ENCODE measurements at places on chromosomes 4 and X.

DNA sequence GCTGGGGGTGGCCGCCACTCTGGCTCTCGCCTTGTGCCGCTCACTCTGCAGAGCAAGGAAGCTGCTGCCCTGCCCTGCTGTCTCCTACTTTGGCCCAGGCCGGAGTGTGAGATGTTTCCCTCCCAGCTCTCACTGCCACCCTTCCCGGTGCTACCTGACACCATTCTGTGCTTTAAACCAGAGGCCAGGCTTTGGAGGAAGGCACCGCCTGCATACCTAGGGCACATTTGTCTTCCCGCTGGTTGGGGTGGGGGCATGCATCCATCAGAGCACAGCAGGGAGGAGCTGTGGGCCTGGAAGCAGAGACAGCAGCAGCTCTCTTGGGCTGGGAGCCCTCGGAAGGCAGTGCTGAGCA is 96.9 kb upstream of the PSAPL1 start:
- no peak for DNase-seq

DNA sequence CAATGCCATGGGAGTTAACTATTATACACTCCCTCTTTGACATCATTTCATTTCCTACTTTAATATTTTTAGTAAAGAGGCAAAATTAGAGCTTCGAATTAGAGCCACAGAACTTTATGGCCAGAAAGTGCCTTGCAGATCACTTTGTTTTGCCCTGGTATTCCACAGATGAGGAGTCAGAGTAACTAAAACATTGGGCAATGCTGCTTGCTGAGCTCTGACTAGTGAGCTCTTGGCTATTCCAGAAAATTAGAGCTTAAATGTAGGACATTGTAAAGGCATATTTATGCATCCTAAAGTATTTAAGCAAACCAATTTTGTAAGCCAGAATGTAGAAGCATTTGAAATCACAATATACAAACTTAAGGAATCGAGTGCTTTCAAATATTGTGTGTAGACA is 6.3 kb upstream of the ZNF827 start:
- DNase-seq: no peak

GRCh38 chrX:153444333-153445011 is 1.4 kb downstream of the TREX2 start:
- DNase-seq: no peak

GRCh38 chrX:31209005-31209628 is 137.3 kb upstream of the FTHL17 start:
- no peak for DNase-seq

- no peak for DNase-seq
Observed at GRCh38 chr4:41526628-41527027, 11.3 kb upstream of the LIMCH1 start.

DNA sequence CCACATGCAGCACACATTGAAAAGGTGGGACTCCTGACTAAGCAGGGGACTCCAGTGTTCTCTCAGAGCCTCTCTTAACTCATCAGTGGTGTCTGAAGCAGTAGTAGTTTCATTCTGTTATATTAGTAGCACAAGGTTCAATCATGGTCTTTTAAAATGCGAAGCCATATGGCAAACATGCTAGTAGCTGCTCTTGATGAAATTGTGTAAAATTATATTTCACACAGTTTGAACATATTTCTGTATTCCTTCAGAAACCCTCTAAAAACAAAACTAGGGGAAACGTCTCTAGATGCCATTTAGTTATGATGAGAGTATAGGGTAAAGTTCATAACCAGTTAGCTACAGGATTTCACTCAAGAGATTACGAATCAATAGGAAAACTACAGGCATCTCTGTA is 176.9 kb downstream of the DCTD start:
- DNase-seq: no peak

DNA sequence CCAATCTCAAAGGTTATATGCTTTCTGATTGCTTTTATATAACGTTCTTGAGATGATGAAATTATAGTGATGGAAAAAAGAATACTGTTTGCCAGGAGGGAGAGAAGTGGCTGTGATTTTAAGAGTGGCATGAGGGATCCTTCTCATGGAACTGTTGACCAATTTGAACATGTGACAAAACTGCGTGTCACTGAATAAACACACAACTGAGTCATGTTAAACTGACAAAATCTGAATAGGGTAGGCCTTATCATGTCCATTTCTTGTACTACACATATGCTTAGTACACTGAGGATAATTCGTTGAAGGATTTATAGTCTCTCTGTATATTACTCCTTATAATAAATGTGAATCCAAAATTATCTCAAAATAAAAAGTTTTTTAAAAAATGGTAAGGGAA is 22.2 kb upstream of the HSPA4L start:
- no peak for DNase-seq

DNA sequence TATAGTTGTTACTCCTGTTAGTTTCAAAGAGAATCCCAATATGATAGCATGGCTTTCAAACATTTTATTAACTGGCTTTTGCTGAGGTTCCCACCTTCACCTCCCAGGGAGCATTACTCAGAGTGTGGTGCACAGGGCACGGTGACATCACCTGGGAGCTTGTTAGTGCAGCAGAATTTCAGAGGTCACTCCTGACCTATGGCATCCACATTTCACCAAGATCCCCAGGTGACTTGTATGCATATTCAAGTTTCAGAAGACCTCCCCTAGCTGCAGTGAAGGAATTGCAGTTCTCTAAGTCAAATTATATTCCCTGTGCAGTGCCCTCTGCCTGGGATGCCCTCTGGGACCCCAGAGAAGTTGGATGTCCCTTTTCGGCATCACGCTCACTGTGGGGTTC is 29.7 kb upstream of the LNX1 start:
- no peak for DNase-seq

DNA sequence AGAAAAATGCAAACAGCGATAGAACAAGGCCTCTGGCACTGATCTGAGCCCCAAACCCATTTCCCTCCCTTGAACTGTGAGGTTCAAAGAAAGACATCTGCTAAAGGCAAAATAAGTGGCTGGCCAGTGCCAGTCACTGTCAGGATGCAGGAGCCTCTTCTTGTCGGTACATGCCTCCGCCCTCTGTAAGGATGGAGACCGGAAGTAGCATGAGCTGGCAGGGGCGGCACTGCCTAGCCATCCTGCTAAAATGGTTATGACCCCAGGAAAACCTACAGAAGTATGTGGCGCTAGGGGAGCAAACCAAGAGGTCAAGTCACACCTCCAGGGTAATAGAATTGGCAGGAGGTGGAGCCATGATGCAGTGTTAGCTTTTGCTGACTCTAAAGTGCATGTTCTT is 180.3 kb downstream of the DCLK2 start:
- no peak for DNase-seq

- DNase-seq: no peak
Observed at GRCh38 chr4:15558561-15558960, 88.9 kb downstream of the CC2D2A start.

GRCh38 chrX:25337841-25338240 is 322.1 kb upstream of the ARX start:
- DNase-seq: no peak

GRCh38 chr4:7939377-7940108 is at the start of gene AFAP1:
Gene AFAP1 (minus strand): TSS chr4:7939861. CDS start chr4:7872078, 67,783 bp downstream.
- DNase-seq: peak; percentile 23

GRCh38 chrX:110578270-110578669 is 217.3 kb downstream of the CHRDL1 start:
- no peak for DNase-seq

GRCh38 chr4:157114671-157115070 is 38.7 kb downstream of the GLRB start:
- DNase-seq: no peak

- DNase-seq: no peak
Observed at GRCh38 chr4:163866728-163867315, 372.3 kb downstream of the TMA16 start.

GRCh38 chr4:3136454-3136853 is 62.0 kb downstream of the HTT start:
- DNase-seq: no peak

DNA sequence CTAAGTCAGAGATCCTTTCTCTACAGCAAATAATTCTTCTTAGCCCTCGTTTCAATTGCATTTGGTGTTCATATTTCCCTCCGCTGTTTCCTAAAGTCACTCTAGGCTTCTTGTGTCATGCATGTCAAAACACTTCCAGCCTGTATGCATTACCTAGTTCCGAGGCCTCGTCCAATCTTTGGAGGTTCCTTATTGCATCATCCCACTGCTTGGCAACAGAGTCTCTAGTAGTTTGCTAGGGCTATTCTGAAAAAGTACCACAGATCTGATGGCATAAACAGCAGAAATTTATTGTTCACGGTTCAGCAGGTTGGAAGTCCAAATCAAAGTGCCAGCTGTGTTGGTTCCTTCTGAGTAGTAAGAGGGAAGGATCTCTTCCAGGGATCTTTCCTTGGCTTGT is 5.9 kb downstream of the H2BW2 start:
- DNase-seq: no peak

DNA sequence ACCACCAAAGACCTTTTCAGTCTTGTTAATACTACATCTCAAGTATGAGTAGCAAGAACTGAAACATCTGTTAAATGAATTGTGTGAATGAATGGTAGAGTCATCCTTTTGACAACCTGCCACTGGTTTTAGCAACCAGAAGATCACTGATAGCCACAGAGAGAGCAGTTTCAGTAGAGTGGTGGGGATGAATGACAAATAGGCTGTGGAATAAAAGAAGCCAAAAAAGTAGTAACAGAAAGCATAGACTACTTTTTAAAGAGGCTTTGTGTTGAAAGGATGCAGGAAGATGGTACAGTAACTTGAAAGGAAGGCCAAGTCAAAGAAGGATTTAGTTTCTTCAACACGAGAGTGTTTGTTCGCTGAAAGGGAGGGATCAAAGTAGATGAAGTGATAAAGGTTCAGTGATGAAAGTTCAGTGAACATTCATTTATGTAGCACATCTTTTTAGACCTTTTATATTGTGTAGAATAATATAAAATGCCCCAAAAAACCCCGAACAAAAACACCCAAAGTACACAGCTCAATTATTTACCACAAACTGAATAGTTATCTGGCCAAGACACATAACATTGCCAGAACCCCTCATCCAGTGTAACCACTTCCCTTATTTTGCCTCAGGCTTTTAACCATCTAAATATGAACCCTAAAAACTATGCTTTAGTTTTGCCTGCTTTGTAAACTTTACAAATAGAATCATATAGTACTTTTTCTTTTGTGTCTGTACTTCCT is 40.1 kb upstream of the EIF1AX start:
- DNase-seq: no peak

- DNase-seq: no peak
Observed at GRCh38 chrX:51569561-51569960, 49.2 kb downstream of the CENPVL3 start.

DNA sequence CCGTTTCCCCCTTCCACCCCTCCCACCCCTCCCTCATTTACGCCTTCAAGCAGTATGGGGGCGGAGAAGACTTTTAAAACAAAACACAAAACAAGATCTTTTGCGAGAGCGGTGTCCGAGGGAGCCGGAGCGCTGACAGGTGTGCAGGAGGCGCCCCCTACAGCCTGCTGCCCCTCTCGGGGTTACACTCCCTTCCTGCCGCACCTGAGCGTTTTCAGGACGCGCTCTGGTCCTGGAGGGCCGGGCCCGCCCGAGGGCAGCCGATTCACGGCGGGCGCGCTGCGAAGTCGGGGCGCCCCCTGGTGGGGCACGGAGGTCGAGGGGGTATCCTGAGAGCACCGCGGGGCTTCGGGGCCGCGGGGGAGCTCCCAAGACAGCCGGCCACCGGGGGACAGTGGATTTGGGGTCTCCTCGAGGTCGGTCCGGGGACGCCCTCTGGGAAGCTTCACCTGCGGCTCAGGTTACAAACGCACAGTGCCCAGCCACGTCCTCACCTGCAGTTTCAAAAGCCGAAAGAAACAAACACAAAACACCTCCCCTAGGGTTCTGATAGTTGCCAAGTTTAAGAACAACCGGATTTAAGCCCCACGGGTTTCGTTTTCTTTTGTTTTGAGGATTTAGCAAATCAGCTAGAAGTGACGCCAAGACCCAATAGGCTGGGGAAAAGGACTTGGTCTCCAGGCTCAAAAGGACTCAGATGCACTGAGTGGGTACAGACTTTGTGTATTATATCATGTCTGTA is 8.0 kb upstream of the NEUROG2 start:
- DNase-seq: no peak

- no peak for DNase-seq
Observed at GRCh38 chr4:81506731-81507130, 35.0 kb upstream of the RASGEF1B start.

DNA sequence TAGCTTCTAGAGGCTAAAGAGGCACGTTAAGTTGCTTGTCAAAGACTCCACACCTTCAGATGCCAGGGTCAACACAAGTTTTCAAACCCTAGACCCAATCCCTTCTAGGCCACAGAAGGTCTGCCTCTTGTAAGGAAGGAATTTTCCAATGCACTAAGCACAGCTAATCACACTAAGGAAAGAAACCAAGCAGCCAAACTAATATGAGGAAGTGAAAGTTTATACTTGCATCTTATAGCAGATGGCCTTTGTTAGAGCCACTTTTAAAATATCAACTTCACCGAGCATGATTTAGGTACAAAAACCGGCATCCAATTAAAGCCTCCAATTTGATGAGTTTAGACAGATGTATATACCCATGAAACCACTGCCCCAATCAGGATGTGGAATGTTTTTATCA is 9.9 kb downstream of the FHL1 start:
- no peak for DNase-seq

GRCh38 chr4:23970201-23970850 is 80.5 kb upstream of the PPARGC1A start:
- no peak for DNase-seq

GRCh38 chr4:22339491-22339890 is 176.4 kb downstream of the ADGRA3 start:
- no peak for DNase-seq

DNA sequence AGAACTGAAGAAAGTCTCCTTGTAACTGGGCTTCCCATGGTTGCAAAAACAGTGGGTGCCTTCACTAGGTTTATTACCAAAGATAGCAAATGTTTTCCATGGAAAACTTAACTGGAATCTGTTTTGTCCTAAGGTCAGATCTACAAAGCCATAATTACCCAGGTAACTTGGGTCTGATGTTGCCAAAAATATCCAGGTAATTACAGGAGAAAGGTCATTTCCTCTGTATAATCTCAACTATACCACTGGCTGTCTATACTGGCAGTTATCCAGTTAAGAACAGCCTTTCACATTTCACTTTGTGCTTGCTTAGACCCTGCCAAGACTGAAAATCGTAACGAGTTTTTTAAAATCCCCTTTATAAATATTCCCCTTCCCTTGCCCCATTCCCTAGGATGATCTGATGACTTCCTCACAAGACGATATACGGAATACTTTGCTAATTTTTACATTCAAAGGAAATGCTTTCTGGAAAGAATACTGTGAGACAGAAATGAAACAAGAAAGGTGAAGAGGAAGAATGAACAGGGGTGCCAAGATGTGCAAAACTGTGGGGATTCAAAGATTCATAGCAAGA is 105.5 kb downstream of the MAML3 start:
- DNase-seq: no peak

GRCh38 chr4:87912164-87913004 is 63.1 kb upstream of the SPP1 start:
- no peak for DNase-seq

DNA sequence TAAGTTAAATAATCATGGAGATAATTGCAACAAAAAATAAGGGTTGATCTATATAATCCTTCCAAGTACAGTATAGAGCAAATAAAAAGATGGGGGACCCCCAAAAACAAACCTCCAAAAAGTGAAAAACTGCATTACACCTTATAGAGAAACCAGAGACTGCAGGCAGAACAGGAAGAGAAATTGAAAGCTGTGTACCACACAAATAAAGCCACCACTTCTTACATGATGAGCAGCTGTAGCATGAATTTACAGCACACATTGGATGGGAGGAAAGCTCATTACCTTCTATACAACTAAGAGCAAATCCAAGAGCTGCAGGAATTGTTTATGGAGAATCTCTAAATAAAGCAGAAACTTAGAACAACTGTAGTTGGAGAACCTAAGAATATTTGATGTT is 152.4 kb upstream of the PDE5A start:
- DNase-seq: no peak

All from cerebellar nuclear complex (tissue), 1 donor.